ENCODE measurements at places on chromosomes 1 and 21.

- no peak for DNase-seq
These were observed 151.3 kb upstream of the COL6A1 start for GRCh38 chr21:45830221-45830640.

DNA sequence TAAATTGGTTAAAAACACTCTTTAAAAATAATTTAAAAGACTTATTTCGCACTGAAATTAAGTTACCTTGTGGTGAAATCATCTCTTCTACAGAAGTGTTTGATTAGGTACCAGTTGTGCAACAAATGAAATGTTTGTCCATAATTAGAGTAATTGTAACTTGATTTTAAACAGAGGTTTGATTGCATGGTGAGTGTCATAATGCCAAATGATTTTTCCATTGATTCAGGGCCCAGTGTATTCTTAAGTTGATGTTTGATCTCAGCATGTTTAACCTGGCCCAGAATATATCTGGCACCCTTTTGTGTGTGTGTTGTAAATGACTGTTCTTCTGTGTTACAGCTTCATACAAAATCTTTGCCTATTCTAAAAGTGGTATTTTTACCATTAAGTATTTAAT lies 28.5 kb downstream of the LRRC8B start:
- DNase-seq = no peak

DNA sequence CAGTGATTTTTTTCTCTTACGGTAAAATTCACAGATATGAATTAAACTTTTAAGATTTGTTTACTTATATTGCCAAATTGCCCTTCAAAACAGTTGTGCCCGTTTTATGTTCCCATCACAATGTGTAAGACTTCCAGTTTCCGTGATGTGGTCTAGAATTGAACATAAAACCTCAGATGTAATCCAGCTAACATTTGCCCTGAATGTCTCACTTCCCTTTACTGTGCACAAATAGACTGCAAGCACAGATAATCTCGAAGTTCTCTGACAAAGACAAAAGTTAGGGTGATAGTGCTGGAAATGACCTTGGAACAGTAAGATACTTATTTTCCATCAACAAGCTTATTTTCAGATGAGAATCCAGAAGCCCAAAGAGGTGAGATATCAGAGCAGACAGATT lies 177.5 kb downstream of the ZZZ3 start:
- no peak for DNase-seq

DNA sequence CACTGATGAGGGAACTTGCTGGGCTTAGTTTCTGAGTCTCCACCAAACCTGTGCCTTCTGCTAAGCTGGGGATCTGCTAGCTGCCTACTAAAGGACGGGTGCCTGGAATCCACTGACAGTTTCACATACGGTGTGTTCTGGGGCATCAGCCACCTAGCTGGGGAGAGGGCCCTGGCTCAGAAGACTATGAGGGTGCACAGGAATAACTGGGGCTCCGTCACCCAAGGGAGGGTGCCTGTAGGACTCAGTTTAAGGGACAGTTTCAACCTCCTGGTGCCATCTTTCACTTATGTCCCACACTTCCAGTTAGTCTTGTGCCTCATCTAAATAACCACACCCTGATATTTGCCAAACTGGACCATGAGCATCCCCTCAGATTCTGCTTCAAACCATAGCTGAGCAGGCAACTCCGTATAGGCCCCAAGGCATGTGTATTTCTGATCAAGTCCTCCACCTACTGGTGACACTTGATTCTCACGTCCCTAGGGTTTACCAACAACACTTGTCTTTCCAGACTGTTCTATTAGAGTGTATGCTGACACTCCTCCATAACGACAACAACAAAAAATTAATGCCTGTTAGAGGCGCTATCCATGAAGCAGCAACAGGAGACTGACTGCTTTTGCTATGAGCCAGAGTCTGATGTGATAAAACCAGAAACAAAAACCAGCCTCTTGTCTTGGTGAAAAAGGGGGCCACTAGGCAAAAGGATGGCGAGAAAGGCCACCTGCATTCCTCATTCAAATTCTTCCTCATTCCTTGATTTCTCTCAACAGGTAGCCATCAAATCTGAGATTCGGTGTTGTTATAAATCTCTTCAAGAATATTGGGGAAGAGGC lies 55.0 kb upstream of the PAXBP1 start:
- no peak for DNase-seq

DNA sequence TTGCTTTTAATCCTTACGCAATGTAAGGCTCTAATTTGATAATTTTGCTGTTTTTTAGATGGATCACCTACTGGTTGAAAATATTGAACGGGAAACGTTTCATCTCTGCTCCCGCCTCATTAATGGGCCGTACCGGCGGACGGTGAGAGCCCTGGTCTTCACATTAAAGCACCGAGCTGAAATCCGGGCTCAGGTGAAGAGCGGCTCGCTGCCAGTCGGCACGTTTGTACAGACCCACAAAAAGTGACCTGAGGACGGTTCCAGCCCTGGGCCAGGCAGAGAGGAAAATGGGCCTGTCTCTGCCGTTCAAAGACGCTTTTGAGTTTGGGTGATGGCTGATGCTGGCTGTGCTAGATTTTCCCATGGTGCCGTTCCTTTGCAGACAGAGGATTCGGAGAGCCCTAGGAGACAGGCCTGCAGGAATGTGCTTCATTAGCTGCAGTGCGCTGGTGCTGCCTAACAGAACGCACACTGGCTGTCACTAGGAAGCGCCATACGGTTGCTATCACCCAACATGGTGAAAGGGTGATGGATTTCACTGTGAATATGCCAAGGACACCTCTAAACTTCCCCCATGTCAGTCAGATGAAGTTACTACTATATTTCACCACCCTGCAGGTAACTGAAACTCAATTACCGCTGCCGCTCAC lies 42.9 kb downstream of the TCEANC2 start:
- DNase-seq = no peak

DNA sequence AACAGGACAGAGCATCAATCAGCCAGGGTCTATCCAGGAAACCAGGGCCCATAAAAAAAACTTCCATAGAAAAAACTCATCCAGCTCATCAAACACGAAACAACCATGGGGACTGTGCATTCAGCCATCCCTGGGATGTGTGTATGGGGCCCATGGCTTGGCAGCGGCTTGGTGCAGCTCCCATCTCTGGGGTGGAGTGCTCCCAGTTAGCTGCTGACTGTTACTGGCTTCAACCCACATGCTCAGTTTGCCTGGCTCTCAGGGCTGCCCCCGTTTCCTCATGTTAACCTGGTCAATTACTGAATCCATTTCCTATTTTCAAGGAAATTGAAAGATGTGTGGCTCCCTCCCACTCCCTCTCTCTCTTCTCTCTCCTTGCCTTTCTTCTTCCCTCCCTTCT lies 37.3 kb upstream of the STUM start:
- DNase-seq = no peak

GRCh38 chr21:43659136-43660000 lies at the start of the genes HSF2BP and RRP1B:
Gene HSF2BP (minus strand): TSS chr21:43659488. CDS start chr21:43658096, 1,392 bp downstream.
Gene RRP1B (plus strand): TSS chr21:43659560. CDS start chr21:43659665, 105 bp downstream.
- DNase-seq = peak; percentile 89

DNA sequence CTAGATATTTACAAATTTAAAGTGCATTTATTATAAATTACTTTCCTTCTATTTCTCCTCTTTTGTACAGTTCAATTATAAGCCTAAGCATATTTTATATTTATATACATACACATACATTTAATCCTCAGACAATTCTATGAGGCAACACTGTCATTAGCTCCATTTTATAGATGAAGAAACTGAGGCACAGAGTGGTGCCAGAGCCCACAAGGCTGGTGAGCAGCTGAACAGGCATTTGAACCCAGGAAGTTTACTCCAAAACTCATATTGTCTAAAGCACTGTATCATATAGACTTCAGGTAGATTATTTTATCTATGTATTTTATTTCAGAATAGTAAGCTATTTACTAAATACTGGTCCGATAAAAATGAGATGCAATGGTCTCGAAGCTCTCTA lies 52.3 kb downstream of the PTP4A2 start:
- no peak for DNase-seq

DNA sequence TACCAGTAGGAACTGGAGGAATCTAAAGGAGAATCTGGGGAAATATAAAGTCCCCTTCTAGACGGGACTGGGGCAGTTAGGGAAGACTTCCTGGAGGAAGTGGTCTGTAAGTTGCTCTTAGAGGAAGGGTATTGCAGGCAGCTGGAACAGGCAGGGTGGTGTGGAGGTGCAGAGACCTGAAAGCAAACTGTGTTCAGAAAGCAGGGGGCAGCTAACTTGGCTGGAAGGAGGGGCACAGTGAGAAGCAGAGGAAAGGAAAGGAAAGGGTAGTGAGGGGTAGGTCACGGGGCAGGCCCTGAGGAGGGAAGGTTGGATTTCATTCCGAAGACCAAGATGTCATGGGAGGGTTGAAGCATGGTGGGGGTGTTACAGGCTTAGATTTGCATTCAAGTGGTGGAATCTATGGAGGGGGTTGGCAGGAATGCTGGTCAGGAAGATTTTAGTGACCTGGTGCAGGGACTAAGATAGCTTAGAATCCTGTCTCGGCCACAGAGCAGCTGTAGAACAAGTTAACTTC lies 240.7 kb downstream of the FOXD2 start:
- no peak for DNase-seq

DNA sequence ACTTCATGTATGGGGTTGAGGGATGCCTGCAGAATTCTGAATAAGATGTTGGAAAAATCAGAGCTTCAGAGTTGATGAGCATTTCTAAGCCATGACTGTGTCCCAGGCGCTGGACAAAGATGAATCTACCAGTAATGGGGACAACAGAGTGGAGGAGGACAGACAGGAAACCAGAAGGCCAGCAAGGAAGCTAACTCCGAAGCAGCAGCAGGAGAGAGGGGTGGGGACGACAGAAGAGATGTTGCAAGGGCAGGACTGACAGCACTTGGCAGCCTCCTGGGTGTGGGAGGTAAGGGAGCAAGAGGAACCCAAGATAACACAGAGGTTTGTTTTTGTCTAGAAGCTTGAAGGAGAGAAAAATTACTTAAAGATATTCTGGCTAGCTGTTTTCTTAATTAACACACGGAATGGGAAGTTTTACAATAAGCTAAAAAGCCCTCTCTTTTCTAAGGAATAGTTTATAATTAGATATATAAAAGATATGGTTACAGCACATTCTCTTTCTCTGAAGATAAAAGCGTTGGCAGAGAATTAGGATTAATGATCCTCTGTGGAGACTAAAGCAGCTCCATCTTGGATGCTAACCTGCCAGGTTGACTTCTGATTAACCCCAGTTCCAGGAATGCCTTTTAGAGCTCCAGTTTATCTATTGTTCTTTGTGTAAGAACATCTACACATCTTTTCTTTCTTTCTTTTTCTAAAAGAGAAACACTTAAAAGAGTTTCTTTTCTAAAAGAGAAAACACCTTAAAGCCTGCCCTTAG lies 92.7 kb downstream of the TENT5C start:
- no peak for DNase-seq

GRCh38 chr1:36786425-36786824 lies 247.9 kb downstream of the GRIK3 start:
- DNase-seq = no peak

GRCh38 chr1:222813866-222814535 lies 838 bp upstream of the DISP1 start:
- peak; percentile 52 for DNase-seq

- DNase-seq = no peak
These were observed 56.1 kb downstream of the COL6A1 start for GRCh38 chr21:46037331-46038325.

- DNase-seq = no peak
These were observed 27.2 kb downstream of the RAB7B start for GRCh38 chr1:205976036-205976435.

GRCh38 chr1:34794001-34794789 lies 1.4 kb downstream of the GJA4 start:
- DNase-seq = no peak

DNA sequence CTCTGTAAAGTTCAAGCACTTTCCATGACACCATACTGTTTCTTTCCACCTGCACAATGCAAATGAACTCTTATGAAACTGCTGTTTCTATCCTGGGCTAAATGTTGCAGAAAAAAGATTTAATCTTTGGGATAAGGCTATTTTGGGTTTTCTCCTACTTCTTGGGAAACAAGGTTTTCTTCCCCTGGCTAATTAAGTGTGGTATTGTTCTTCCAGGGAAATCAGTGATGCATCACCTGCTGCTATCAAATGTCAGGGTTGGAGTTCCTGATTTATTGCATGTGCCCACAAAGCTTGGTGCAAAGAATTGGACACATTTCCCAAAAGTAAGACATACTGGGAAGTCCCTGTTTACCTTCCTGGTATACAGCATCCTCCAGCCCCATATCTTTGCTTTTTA lies 6.0 kb upstream of the RGS4 start:
- DNase-seq = no peak

- DNase-seq = no peak
These were observed 32.1 kb downstream of the ADCY10 start for GRCh38 chr1:167881786-167882185.

DNA sequence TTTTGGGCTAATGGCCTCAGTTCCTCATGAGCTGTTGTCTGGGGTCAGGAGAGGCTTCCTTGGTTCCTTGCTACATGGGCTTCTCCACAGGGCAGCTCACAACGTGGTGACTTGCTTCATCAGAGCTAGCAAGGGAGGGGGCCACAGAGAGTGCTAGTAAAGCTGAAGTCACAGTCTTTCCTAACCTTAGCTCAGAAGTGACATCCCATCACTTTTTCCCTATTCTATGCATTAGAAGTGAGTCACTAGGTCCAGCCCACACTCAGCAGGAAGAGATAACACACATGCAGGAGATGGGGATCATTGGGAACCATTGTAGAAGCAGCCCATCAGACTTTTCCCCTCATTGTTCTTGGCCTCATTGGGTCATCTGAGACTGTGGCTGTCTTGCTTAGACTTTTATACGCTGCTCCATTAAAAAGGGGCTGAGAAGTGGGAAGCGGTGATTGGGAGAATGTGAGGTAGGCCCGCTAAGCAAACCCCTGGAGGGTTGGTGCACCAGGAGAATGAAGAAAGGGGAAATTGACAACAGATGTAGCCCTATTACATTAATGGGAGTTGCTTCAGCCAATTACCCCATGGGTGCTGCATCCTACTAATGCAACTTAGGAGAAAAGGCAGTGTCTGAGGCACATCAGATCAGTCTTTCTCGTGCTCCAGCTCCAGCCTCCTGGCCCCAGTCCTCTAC lies 22.1 kb upstream of the IGSF21 start:
- no peak for DNase-seq
